Hematopoietic multipotent progenitor cell treated with erythropoietin and hydrocortisone succinate and interleukin-3 and kit ligand, for 17 days (in vitro differentiated cells): ENCODE measurements at places on chromosomes 13 and 19.

DNA sequence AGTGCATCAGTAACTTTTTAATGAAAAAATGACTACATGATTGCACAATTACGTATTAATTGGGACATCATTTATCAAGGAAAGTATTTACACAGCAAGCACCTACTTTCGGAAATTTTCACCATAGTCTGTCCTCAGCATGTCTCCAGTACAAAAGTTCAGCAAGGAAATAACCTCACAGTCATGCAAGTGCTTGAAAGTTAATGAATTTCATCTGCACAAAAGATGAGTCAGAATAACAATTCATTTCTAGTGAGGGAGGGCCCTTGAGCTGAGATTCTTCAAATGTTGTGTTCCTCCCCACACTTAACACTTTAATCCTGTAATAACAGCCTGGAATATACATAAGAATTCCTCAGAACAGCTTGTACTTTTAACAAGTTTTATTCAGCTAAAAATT lies 49.0 kb upstream of the OXGR1 start:
- no peak for DNase-seq

DNA sequence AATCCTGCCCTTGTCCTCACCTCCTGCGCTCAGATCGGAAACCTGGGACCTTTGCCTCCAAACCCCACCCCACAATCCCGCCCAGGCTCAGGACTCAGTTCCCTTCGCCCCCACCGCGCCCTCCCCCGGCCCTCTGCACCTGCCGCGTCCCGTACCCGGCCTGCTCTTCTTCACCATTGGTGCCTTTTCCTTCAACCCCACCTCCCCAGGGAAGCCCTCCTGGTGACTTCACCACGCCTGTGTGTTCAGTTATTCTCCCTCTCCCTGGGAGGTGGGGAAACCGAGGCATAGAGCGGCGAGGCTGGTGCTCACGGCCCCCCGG lies 19.3 kb upstream of the TCF3 start:
- no peak for DNase-seq

GRCh38 chr13:42883142-42883541 lies 101.8 kb downstream of the FAM216B start:
- no peak for DNase-seq

GRCh38 chr13:105097521-105097920 lies 1437.9 kb downstream of the EFNB2 start:
- no peak for DNase-seq

DNA sequence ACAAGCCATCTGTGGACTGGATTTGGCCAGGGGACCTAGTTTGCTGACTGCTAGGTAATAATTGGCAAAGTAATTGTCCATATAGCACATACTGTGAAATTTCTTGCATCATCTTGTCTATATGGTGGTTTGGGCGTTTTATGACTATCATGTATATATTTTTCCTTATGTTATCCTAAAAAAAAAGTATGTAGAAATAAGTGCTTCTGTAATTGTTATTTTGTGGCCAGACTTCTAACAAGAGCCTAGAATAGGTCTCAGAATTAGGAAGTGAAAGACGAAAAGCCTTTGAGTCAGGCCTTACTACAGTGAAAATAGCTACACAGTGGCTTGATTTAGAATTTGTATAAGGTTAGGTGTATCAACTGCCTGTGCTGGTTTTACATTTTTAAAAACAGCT lies 4.2 kb downstream of the FNDC3A start:
- DNase-seq, result no peak

- no peak for DNase-seq
Observed at GRCh38 chr19:51779181-51779580, 15.8 kb upstream of the FPR3 start.

DNA sequence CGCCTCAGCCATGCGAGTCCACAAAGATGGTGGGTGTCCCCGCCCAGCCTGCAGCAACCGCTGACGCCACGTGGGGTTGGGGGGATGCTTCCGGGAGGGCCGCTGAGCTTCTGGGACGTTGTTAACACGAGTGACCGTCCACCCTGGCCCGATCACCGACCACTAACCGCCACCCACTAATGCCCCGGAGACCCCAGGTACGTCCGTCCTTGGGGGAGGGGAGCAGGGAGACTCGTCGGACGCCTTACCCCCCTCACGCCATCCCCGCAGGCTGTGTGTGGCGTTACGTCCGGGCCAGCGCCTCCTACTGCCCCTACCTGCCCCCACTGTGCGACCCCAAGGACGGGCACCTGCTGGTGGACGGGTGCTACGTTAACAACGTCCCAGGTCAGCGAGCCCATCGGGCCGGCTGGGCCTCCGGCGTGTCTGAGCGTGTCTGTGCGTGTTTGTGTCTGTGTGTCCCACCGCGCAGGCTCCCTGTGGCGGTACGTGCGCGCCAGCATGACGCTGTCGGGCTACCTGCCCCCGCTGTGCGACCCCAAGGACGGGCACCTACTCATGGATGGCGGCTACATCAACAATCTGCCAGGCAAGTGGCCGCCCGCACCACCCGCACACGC lies 21.3 kb downstream of the PNPLA6 start:
- DNase-seq, result no peak

- no peak for DNase-seq
Observed at GRCh38 chr13:83940742-83941141, 58.5 kb upstream of the SLITRK1 start.

DNA sequence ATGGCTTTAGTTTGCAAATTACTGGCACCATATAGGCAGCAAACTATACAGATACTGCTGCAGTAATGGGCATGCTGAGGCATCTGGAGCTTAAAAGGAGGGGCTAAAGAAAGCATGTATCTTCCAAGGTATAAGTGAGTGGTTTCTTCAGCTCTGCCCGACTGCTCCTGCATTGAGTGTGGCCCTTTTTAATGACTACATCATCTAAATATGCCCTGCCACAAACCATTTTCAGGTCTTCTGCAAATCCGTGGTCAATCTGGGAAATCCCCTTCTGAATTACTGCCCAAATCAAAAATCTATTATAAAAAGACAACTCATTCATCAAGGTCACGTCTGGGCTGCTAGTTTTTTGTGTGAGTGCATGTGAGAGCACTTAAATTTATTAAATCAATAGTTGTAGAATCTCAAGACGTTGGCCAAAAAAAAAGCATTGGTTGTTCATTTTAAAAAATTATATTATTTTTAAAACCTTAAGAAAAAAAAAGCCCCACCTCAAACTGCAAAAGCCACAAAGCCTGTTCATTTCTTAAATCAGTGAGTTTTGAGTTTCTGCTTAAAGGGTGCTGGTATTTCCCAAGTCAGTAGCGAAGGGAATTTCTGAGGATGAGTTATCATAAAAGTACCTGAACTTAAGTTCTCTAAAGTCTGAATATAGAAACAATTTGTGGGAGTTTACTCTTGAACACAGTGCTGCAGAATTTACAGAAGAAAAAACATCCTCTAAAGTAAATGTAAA lies 16.3 kb downstream of the LCP1 start:
- DNase-seq, result no peak

DNA sequence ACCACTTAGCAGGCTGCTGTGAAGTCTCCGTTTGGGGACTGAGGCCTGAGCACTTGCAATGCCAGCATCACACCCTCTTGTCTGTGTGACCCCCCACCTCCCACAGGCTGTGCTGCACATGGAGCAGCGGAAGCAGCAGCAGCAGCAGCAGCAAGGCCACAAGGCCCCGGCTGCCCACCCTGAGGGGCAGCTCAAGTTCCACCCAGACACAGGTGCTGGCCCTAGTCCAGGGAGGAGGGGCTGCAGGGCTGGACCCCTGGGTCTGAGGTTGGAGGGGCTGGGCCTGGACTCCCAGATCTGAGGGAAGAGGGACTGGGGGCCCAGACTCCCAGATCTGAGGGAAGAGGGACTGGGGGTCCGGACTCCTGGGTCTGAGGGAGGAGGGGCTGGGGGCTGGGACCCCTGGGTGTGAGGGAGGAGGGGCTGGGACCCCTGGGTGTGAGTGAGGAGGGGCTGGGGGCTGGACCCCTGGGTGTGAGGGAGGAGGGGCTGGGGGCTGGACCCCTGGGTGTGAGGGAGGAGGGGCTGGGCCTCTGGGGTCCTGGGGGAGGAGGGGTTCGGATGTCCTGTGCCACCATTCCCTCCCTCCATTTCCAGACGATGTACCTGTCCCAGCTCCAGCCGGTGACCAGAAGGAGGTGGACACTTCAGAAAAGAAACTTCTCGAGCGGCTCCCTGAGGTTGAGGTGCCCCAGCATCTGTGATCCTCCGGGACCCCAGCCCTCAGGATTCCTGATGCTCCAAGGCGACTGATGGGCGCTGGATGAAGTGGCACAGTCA lies 11.6 kb upstream of the DHDH start:
- DNase-seq, result no peak

DNA sequence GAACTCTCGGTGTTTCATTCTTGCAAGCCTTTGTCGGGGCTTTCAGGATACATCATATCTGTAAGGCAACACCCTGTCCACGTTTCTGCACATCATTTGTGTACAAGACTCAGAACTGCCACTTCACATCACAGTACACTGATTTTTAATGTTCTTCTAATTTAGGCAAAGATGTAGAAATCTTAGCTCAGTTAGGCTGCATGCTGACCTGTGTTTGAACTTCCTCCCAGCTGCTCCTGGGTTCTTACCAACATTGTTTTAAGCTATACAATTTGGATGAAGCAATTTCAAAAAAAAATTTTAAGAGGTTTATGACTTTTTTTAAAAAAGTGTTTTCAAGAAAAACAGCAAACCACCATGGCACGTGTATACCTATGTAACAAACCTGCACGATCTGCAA lies 1047.9 kb upstream of the SLC10A2 start:
- no peak for DNase-seq

- no peak for DNase-seq
Observed at GRCh38 chr13:98626298-98626935, 49.5 kb upstream of the STK24 start.

DNA sequence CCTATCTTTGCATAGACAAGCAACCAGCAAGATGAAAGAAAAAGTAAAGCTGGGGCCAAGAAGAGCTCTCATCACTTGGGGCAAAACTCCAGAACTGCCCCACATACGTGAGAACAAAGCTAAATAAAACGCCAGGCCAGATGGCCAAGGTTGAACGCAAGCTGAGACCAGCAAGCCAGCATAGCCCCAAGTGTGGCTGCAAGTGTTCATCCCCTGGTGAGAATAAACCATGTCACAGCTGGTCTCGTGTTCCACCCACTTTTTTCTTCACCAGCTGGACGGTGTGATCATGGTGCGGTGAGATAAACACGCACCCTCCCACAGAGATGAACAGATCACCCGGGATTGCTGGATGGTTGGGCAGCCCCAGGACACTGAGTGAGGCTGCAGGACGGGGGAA lies 109.6 kb upstream of the CACNA1A start:
- no peak for DNase-seq

DNA sequence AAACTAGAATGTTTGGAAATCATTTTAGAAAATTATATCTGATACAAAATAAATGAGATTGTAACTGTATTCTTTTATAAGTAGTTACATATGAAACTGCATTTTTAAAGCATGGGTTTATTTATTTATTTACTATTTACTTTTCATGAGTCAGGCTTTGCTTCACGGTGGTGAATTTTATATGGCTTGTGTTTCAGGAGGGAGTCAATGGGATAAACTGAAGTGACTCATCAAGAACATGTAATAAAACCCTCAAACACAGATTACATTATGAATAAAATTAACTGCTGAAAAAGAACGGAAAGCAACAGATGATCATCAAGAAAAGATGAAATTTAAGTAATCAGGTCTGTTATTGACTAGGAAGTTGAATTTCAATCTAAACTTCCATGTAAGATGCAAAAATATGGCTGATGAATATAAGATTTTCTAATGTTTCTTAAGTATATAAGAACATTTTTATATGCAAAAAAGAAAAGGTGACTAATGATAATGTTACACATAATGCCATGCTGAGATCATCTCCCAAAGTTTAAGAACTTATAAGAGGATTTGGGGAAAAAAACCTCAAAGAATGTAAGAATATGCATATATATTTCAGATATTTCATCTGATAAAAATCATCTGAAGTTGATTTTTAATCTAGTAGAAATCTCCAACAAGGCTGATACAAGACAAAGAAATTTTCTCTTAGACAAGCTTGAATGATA lies 383.6 kb downstream of the SLITRK1 start:
- no peak for DNase-seq

DNA sequence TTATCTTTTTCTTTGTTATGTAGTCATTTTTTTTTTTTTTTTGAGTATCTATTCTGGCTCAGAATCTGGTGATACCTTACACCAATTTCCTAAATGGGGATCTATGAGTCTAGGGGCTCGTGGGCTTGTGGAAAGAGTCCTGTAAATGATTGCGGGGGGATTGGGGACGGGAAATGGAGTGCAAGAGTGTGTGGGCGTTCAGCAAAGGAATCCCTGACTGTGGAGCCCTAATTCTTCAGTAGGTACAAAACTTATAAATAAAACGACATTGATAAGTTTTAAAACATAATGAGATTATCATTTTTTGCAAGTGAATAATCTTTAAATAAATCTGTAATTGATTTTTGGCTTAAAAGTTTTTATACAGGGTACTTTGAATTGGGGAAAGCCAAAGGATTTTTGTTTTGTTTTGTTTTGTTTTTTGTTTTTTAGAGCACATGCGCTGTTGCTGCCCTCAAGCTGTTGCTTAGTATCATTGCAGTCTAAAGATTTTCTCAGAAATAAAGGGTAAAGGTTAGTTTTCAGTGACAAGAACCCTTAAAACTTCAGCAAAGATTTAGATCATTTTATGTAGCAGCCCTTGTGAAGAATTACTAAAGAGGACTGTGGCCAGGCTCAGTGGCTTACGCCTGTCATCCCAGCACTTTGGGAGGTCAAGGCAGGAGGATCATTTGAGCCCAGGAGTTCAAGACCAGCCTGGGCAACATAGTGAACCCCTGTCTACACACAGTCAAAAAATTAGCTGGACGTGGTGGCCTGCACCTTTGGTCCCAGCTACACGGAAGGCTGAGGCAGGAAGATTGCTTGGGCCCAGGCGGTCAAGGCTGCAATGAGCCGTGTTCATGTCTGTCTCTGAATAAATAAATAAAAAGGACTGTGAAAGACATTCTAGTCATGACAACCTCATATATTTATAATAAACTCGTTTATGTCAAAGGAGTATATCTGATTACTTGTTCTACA lies 1.7 kb downstream of the ERCC5 start:
- peak; percentile 74 for DNase-seq

GRCh38 chr13:26320766-26321165 lies 66.8 kb downstream of the CDK8 start:
- no peak for DNase-seq

- DNase-seq, result no peak
Observed at GRCh38 chr19:18975011-18975410, 34.0 kb upstream of the HOMER3 start.

DNA sequence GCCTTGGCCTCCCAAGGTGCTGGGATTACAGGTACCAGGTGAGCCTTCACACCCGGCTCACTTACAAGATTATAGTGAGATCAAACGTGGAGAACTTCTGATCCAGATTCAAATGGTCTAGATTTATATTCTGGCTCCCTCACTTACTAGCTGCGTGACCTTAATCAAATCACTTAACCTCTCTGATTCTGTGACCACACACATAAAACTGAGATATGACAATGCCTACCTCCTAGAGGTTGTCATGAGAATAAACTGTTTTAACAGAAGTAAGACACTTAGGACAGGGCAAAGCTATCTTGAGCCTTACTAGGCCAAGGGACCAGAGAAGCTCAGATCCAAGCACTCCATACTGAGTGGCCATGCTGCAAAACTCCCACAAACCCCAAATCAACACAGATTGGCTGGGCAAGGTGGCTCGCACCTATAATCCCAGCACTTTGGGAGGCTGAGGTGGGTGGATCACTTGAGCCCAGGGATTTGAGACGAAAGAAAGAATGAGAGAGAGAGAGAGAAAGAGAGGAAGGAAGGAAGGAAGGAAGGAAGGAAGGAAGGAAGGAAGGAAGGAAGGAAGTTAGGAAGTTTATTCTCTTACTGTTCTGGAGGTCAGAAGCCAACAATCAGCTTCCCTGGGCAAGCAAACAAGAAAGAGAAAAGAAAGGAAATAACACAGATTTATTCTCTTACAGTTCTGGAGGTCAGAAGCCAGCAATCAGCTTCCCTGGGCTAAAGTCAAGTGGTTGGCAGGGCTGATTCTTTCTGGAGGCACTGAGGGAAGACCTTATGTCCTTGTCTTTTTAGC lies 46.1 kb upstream of the MAP3K10 start:
- no peak for DNase-seq
